Muscle of leg (tissue), 16 donors: ENCODE measurements at places on chromosomes 3 and 15.

GRCh38 chr3:56855856-56856512, 54.2 kb upstream of the ARHGEF3 start:
- H3K4me1 ChIP-seq: peaks cover 2% of the 10 kb centered on the region
- peak; percentile 32 for DNase-seq
- no peaks in the 10 kb centered on the region for H3K27me3 ChIP-seq
- no peak overlapping the region for H3K27ac ChIP-seq
- H3K4me3 ChIP-seq: no peak overlapping the region
- peaks cover 3% of the 10 kb centered on the region for H3K36me3 ChIP-seq

- H3K4me1 ChIP-seq: no peaks in the 10 kb centered on the region
- H3K27ac ChIP-seq: no peak overlapping the region
- no peaks in the 10 kb centered on the region for H3K36me3 ChIP-seq
- peaks cover 2% of the 10 kb centered on the region for H3K27me3 ChIP-seq
- no peak for DNase-seq
Measured at GRCh38 chr3:32897001-32897601, 54.3 kb upstream of the CCR4 start.

GRCh38 chr15:74620636-74621545, 5.3 kb downstream of the CLK3 start:
- no peak overlapping the region for H3K27ac ChIP-seq
- peaks cover 83% of the 10 kb centered on the region for H3K36me3 ChIP-seq
- H3K4me3 ChIP-seq: no peak overlapping the region
- peak; percentile 54 for DNase-seq
- H3K4me1 ChIP-seq: peaks cover 22% of the 10 kb centered on the region
- H3K27me3 ChIP-seq: no peaks in the 10 kb centered on the region

GRCh38 chr3:142000325-142000870, 124.0 kb downstream of the ATP1B3 start:
- H3K27ac ChIP-seq: no peak overlapping the region
- H3K4me3 ChIP-seq: no peak overlapping the region
- H3K27me3 ChIP-seq: no peaks in the 10 kb centered on the region
- no peak for DNase-seq
- H3K4me1 ChIP-seq: no peaks in the 10 kb centered on the region
- H3K36me3 ChIP-seq: peaks cover 3% of the 10 kb centered on the region

- no peaks in the 10 kb centered on the region for H3K4me1 ChIP-seq
- no peaks in the 10 kb centered on the region for H3K36me3 ChIP-seq
- no peak overlapping the region for H3K27ac ChIP-seq
- H3K4me3 ChIP-seq: no peak overlapping the region
Measured at GRCh38 chr3:194348354-194348753, 2.8 kb downstream of the CPN2 start.

DNA sequence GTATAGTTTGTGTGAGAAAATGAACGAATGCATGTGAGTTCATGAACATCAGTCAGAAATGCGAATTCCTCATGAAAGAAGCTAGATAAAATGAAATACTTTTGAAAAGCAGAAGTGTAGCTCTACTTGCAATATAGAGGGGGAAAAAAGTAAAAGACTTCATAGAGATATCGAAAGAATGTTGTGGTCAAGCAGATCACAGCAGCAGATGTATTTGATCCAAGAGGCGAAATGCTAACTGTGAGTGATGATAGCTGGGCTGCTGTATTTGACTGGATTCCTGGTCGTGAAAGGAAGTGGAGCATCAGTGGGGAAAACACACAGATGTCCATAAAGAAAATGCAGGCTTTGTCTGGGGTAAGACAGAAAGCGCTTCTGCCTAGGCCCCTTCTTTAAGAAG, 112.4 kb downstream of the ADAMTSL3 start:
- no peaks in the 10 kb centered on the region for H3K36me3 ChIP-seq
- peak overlapping the region; percentile 22 for H3K27ac ChIP-seq
- H3K4me1 ChIP-seq: peaks cover 7% of the 10 kb centered on the region
- DNase-seq: peak; percentile 53
- H3K4me3 ChIP-seq: no peak overlapping the region

- no peak overlapping the region for H3K27ac ChIP-seq
- no peak overlapping the region for H3K4me3 ChIP-seq
- DNase-seq: no peak
- H3K27me3 ChIP-seq: no peaks in the 10 kb centered on the region
- no peaks in the 10 kb centered on the region for H3K36me3 ChIP-seq
Measured at GRCh38 chr3:133940536-133940935, 44.9 kb upstream of the RAB6B start.

GRCh38 chr3:65381496-65382010, 657.2 kb downstream of the MAGI1 start:
- peaks cover 13% of the 10 kb centered on the region for H3K36me3 ChIP-seq
- no peak for DNase-seq
- H3K4me3 ChIP-seq: no peak overlapping the region
- no peaks in the 10 kb centered on the region for H3K4me1 ChIP-seq
